ENCODE measurements at places on chromosomes 6 and 20.

GRCh38 chr6:157217198-157217893 lies 106.0 kb downstream of the TMEM242 start:
- no peak for DNase-seq

GRCh38 chr6:157442291-157442690 lies 61.3 kb downstream of the ZDHHC14 start:
- DNase-seq = no peak

- no peak for DNase-seq
Observed at GRCh38 chr20:57658447-57658832, 38.2 kb upstream of the ZBP1 start.

DNA sequence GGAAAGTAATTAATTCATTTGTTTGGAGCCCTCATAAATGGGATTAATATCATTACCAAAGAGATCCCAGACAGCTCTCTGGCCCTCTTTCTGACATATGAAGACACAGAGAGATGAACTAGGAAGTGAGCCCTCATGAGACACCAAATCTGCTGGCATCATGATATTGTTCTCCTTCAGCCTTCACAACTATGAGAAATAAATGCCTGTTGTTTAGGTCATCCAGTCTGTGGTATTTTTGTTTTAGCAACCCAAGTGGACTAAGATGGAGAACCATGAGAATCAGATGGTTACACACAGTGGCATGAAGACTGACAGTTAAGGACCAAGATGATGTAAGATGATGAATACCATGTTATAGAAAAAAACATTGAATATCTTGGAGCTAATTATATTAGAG lies 16.9 kb upstream of the HBS1L start:
- no peak for DNase-seq

GRCh38 chr6:148934539-148934938 lies 187.7 kb downstream of the UST start:
- no peak for DNase-seq

- DNase-seq = no peak
Observed at GRCh38 chr20:45935416-45936046, 1.0 kb downstream of the PCIF1 start.

GRCh38 chr6:87799651-87800050 lies 97.6 kb upstream of the AKIRIN2 start:
- DNase-seq = no peak

- DNase-seq = no peak
Observed at GRCh38 chr20:44309763-44310663, 989 bp downstream of the FITM2 start.

DNA sequence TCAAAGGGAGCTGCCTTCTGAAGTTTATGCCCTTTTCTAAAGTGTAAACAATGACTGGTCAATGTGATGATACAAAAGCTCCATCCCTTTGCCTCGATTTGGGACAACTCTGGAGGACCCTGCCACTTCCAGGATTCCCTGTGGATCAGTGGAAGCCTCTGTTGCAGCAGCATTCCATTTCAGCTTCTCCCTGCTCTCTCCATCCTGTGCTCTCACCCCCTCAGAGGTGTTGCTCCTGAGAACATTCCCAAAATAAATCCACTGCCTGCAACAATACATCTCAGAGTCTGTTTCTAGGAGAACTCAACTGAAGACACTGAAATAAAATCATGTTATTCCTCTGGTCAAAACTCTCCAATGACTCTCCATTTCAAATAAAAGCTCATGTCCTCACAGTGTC lies 263.6 kb downstream of the HACE1 start:
- no peak for DNase-seq

DNA sequence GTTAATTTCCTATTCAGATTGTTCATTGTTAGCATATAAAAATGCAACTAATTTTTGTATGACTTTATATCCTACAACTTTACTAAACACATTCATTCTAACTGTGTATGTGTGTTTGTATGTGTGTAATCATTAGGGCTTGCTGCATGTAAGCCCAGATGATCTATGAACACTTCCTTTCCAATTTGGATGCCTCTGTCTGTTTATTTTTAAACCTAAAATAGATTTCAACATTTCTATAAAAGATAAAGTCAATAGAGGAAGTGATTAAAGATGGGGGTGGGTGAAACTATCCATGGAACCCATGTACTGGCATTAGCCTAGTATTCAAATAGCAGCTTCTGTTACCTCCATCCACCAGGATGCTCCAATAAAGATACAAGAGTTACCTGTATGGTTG lies 15.7 kb upstream of the AKAP12 start:
- no peak for DNase-seq

DNA sequence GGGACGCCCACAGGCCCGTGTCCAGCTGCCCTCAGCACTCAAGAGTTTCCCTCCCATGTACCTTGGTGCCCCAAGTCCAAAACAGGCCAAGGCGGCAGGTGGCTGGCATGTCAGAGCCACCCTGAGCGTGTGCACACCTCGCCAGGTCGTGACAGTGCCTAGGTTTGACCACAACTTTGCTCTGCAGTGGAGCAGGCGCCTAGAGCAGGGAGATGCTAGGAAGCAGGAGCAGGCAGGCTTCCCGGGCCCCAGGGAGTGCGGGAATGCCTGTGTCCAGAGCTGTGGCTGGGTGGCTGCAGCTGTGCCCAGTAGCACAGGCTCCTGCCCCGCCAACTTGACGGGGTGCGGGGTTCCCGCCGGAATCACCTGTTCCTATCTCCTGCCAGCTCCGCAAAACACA lies 380.8 kb upstream of the IMPG1 start:
- no peak for DNase-seq

- DNase-seq = no peak
Observed at GRCh38 chr20:47231382-47232039, 125.0 kb downstream of the ZMYND8 start.

DNA sequence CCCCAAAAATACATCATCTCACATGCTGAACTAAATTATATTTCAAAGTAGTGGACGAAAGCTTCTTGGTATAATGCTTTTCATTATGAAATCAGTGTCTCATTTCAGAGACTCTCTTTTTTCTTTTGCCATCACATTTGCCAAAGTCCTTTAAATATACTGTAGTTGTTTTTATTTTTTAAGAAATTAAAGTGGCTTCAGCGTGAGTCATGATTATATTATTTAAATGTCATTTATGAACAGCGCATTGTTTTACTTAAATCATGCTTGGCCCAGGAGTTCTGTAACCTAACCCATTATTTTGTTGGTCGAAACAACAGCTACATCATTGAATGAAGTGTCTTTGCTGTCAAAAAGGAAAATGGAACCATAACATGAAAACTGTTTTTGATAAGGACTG lies 100.9 kb downstream of the CD109 start:
- no peak for DNase-seq

DNA sequence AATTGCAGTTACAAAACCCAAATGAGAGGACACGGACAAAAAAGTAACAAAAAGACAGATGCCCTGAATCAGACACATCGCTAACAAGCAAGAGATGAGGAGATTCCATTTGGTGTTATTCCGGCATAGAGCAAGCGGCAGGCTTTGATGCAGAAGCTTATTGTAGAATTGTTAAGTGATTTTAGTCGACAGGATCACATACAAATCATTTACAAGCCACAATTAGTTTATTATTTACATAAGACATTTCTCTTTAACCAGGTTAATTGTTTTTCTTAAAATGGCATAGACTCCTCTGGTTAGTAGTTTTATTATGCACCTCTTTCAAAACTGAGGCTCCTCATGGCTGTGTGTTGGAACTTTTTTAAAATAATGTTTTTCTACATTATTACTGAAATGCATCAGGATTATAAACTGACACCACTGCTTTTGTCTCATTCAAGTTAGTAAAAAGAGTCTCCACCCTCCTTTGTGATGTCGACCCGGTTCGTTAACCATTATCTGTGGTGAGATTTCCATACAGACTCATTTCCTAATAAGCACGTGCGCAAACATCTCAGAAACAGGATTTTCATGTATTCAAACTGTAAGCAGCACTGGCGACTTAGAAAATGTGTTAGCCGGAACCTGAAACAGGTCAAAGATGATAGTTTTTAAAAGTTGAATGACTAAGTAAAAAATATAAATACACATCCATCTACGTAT lies 119.8 kb downstream of the COL12A1 start:
- DNase-seq = no peak

GRCh38 chr6:13841936-13842335 lies 27.6 kb upstream of the MCUR1 start:
- no peak for DNase-seq

GRCh38 chr6:143544011-143544696 lies 32.6 kb upstream of the FUCA2 start:
- DNase-seq = peak; percentile 32

GRCh38 chr6:92469186-92469828 lies 950.1 kb downstream of the EPHA7 start:
- DNase-seq = no peak

DNA sequence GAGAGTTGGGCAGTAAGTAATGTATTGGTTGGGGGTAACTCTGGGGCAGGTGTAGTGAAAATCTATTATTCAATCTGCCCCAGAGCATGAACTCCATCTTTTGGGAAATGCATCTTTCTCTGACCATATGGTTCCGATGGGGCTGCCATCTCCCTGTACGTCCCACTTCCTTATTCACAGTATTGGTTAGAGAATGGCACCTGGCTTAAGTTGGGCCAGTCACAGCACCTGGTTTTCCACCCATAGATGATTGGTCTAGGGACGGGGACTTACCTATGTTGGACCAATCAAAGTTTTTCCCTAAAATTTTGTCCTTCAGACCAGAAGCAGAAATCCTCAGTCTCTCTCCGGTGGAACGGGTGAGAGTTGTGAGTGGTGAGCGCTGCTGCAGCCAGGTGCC lies 2.2 kb upstream of the RALY start:
- DNase-seq = no peak

DNA sequence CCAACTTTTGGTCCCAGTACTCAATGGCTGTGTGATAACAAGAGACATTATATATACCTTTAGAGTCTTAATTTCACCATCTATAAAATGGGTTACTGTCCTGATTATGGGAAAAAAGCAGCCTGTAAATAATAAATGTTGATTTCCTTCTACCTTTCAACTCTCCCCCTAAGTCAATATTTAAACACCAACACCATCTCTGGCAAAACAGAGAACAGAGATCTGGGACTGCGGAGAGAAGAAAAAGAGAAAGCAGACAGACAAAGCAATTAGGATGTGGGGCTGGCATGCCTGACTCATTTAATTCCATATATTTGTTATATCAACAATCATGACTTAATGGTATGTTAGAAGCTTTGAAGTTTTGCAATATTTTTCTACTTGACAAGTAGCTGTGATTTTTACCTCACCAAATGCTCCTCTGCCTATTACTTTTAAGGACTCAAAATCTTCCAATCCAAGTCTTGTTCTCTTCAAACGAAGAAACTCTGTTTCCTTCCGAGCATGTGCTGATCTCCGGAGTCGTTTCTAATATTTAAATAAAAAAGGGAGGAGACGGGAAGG lies 23.3 kb downstream of the STK38 start:
- DNase-seq = no peak

DNA sequence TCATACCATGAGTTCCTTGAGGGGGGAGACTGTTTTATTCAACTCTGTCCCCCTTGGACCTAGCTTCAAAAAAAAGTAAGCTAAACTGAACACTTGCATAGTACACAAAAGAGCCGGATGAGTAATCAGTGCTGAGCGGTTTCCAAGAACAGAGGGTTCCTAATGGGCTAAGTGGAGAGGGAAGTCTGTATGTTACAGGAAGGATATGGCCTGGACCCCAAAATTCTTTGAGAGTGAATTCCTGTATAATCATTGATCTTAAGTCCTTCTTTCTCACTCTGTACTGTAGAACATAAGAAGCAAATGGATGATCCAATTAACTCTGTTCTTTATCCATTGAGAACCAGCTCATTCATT lies 324.7 kb upstream of the CNR1 start:
- no peak for DNase-seq

GRCh38 chr20:39117491-39117890 lies 155.3 kb downstream of the DHX35 start:
- DNase-seq = no peak
